ENCODE measurements at places on chromosomes 2 and 18.
A peak's percentile ranks its signal among the peaks of the same experiment; 100 is the strongest.

DNA sequence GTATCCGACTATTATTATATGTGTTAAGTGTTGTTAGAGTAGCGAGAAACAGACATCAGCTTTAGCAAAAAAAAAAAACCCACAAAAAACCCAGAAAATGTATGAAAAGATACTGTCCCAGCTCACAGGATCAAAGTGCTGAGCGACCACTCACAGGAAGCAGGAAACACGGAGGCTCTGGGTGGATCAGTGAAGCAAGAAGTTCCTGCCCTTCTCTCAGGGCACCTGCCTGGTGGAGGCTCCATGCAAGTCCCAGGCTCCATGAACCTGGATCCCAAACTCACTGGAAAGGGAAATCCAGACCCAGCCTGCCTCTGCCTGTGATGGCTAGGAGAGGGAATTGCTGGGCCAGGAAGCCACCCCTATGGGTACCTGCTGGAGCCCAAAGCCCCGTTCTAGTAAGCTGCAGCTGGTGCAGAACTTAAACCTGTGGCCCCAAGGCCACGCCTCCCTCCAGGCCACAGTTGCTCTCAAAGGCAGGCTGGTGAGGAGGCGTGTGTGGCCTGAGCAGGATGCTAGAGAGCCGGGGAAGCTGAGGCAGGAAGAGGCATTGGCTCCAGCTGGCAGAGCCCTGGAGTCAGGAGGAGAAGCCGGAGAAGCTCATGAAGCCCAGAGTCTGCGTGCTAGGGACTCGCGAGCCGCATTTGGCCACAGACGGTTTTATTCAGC is 63.5 kb upstream of the TAF1B start:
- DNase-seq, result no peak

DNA sequence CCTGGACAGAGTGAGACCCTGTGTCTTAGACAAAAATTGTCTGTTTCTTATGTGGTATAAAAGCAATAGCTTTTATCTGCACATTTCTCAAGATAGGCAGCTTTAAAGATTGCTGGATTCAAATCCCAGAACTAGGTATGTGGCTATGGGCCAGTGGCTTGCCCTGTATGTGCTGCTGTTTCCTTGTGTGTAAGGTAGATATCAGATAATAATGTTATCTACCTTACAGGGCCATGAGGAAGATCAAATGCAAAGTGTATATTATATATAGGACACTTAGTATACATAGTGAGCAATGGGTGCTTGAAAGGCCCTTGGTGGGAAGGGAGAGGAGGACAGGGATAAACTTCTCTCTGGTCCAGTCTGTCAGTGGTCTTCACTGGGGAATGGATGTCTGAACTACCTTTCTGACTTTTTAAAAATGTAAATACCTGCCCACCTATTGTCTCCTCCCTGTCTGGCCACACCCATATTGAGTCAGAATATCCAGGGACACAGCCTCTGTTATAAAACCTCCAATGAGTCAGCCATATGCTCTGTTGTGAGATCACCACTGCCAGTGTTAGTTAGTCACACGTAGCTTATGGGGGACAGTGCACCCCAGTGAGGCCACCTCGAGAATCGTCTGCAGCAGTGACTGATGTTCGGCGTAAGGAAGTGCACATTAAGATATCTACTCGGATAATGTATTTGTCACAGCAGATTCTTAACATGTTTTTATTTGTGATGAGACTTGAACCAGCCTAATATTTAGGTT is 383.4 kb downstream of the PTPRM start:
- no peak for DNase-seq

- no peak for DNase-seq
Observed at GRCh38 chr2:165074323-165074722, 119.0 kb upstream of the SLC38A11 start.

- no peak for DNase-seq
Observed at GRCh38 chr18:56869189-56869777, 218.1 kb downstream of the WDR7 start.

GRCh38 chr18:3610813-3611212 is 160.8 kb downstream of the TGIF1 start:
- no peak for DNase-seq

- no peak for DNase-seq
Observed at GRCh38 chr2:5959836-5960820, 267.9 kb downstream of the SOX11 start.

GRCh38 chr18:69659142-69659651 is 258.5 kb downstream of the DOK6 start:
- DNase-seq, result no peak

DNA sequence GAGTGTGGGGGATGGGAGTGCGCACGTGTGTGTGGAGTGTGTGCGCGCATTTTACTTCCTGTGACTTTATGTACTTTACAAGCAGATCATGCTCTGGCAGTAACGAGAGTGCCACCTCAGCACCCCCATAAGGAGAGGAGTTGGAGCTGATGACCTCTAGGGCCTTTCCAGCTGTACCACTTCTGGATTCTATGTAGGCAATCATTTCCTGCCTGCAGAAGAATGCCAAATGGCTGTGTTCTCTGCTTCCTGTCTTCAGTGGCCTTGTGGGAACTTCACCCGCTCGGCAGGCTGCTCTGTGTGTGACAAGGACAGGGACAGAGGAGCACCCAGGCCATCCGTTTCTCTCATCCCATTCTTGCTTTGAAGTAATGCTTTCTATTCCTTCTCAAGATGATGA is 22.8 kb upstream of the ZNF385B start:
- DNase-seq, result no peak

DNA sequence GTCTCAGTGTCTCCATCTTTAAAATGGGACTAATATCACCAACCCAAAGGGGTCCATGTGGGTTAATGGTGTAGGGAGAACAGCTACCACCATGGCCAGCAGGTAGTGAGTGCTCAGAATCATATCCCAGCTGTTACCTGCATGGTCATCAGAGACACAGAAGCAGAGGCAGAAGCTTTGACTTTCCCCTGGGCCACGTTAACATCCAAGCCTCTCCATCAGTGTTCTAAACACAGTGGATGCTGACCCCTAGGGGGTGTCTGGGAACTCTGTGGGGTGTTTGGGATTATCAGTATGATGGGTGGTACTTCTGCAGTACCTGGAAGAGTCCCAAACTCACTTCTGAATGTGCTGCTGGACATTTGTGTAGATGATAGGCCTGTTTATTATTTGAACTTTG is 93.6 kb downstream of the GYPC start:
- DNase-seq, result no peak

GRCh38 chr2:174546519-174547506 is 50.8 kb downstream of the WIPF1 start:
- no peak for DNase-seq

- no peak for DNase-seq
Observed at GRCh38 chr2:24768013-24768412, 25.2 kb downstream of the PTRHD1 start.

DNA sequence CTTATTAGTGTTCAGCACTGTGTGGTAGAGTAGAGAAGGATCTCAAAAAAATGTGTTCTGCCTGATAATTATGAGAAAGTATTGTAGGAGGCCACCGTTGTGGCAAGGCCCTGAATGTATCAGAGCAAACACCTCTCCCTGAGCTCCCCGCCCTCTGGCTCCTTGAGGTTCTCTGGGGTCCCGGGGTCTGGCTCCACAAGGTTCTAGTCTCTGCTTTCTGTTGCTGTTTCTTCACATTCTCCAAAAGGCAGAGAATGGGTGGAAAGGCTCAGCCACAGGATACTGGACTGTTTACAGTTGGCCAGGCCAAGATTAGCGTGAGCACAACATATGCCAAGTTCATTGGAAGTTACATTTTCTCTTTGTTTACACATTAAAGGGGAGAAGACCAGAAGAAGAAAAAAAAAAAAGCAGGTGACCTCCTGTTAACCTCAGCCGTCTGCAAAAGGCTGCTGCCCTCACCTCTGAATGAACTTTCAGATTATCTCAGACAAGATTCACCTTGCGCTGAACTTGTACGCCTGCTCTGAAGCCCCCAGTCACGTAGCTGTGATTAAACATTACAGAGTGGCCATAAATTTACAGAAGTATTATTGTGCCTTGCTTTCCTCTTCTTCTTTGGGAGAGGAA is 56.6 kb upstream of the CYP26B1 start:
- DNase-seq, result no peak

DNA sequence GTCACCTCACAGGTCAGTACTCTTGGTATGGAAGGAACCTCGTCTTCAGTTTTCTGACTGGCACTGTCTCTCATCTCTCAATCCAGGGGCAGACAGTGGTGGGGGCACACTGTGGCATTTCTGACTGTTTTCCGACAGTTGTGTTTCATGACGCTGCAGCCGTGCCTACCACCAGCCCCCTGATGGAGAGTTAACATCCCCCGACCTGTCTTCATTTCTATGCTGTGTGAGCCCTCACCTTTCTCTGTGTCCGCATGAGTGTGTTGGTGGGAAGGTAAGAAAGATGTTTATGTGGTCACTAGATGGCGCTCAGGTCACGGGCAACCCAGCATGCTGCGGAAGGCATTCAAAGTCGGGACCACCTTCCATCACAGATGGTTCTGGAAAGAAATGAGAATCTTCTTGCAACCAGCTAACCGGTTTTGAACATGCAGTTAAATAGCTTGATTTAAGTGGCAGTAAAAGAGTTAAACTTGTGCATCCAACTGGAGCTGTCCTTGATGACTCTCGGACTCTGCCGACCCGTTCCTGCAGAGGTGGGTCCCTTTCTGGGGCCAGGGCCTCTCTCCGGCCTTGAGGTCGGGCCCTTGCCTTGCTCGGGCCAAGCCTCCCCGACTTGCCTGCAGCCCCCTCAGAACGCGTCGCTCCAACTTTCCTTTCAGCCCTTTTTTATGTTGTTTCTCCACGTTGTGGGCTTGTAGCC is 92.4 kb downstream of the DYSF start:
- peak; percentile 13 for DNase-seq

DNA sequence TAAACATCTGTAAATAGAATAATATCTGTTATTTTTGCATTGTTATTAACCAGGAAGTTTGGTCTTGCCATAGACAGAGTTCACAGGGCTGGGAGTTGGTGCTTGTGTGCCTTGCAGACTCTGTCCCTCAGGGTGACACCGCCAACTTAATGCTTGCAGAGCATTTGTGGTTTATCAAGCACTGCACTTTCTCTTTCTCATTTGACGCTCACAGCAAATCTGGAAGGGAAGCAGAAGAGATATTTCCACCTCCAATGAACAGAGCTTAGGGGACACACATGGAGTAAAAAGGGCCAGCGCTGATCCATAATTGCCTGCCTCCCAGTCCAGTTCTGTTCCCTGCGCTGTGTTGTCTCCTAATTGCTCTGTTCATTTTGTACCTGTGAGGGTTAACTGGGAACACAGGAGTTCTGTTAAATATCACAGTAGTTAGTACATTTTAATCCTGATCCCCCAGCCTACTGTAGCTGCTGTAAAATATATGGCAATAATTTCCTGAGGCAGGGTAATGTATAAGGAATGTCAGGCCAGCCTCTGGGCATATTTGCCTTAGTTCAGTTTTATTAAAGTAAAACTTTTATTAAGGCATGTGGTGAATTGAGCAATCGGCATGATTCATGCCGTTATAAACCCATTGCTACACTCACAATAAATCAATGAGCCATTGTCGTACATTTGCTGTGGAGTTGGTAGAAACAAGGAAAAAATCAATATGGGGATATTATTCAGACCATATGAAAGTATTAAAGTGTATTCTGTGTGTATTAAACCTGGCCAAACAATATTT is 182.5 kb upstream of the OSR1 start:
- no peak for DNase-seq

DNA sequence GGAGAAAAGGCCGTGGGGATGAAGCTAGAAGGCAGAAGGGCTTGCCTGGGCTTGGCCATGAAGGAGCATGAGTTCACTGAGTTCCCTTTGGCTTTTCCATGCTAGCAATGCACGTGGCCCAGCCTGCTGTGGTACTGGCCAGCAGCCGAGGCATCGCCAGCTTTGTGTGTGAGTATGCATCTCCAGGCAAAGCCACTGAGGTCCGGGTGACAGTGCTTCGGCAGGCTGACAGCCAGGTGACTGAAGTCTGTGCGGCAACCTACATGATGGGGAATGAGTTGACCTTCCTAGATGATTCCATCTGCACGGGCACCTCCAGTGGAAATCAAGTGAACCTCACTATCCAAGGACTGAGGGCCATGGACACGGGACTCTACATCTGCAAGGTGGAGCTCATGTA is 2.9 kb downstream of the CTLA4 start:
- DNase-seq, result no peak

- DNase-seq, result no peak
Observed at GRCh38 chr2:25160376-25160775, 8.0 kb downstream of the POMC start.

GRCh38 chr2:140975237-140975636 is 1155.6 kb downstream of the LRP1B start:
- DNase-seq, result no peak

DNA sequence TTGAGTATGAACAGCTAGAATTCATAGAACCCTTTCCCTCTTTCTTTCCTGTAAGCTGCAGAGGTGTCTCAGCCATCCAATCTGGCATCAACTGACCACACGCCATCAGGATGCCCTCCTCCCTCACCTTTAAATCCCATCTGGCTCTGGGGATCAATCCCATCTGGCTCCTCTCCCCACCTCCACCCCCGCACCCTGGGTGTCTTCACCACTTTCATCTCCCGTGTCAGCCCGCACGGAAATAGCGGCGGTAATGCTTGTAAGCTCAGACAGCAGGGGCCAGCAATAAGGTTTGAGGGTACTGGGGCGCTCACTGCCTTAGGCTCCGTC is 508 bp upstream of the TUBA4B start:
- peak; percentile 28 for DNase-seq

GRCh38 chr2:237262838-237263771 is 150.9 kb downstream of the COL6A3 start:
- DNase-seq, result no peak

DNA sequence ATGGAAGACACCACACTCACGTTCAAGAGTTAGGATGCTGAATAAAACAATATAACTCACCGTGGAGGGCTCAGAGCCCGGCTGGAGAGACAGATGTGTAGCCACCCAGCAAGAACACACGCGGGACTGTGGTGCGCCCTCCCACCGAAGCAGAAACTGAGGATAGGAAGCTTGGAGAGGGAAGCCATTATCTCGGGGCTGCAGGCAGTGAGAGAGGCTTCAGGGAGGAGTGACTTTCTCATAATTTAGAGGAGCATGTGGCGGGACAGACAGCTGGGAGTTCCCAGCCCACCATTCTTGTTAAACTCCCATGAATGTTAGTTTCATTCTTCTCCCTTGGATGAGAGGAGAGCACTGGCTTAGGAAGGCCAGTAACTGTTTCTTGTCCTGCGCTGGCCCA is 96.4 kb downstream of the MAPRE2 start:
- DNase-seq, result no peak

DNA sequence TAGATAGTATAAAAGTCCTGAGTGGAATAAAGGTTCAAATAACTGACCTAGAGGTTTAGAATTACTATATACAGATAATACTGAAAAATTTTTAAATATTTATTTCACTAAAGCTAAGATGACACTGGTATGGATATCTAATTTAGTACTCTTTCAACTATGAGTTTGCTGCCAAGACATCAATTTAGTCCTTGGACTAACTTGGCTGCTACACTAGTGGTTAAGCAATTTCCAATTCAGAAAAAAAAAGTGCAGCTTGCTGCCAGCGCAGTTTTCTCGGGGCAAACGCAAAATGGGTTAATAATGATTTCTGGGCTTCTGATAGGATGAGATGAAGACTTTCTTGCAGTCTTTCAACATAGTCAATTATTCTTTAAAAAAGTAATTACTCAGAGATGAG is 10.8 kb downstream of the BUB1 start:
- DNase-seq, result no peak

Data from stimulated activated CD4-positive, alpha-beta T cell treated with anti-CD3 and anti-CD28 coated beads, Interleukin-2, amount 100 ng/mL, for 4 hours (primary cell).